Left renal pelvis (tissue), 4 donors: ENCODE measurements at places on chromosomes 2 and 18. TPM values are rescaled to one million over a fixed set of nuclear protein-coding genes. Genes with fewer than 3 reads are reported as not detected.

TDRD15 gene
- not detected for polyA plus RNA-seq

THSD7B gene
- 3.4 TPM for polyA plus RNA-seq

OTOS gene
- polyA plus RNA-seq = not detected

CD8A gene
- 0.19 TPM for polyA plus RNA-seq

DNA sequence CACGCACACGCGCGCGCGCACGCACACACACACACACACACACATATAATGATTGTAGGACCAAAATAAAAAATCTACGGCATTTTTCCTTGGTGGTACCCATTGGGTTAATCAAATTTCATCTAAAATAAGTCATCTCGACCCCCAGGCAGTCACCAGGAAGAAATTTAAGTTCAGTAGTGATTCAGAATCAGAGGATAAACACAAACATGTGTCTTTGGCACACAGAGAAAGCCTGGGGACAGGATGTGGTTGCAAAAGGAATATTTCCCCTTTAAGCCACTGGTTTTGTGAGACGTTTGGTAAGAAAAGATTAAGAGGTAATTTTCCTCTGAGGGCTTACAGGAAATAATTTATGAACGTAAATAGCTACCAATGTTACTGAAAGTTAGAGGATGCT is 171.6 kb upstream of the PIEZO2 start:
- no peak for DNase-seq

GRCh38 chr2:168396131-168396530 is 59.9 kb upstream of the CERS6 start:
- DNase-seq = no peak

DNA sequence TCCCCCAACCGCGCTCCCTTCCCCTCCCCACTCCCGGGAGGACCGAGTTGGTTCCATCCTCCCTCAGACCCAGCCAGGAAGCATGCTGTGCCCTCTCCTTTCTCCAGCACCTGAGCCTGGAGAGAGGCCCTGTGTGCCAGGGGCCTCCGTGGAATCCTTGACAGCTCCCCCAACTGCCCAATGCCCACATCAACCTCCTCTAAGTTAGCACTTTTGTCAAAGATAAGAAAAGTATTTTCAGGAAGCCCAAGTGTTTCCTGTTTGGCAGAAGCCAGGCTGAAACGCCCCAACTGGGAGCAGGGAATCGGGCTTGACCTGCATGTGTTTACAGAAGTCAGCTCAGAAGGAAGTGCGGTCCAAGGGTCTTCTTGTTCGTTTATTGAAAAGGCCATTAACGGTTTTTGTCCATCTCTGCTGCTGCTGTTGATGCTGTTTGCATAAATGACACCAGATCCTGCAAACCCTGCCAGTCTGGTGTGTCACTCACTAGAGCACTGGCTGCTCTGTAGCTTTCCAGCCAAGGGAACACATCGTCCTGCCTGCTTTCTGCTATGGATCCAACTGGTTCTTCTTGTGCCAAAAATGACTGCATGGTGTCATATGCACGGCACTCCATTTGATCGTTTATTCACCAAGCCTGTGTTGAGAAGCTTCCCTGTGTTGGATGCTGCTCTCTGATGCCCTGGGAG is 35.4 kb upstream of the COL6A3 start:
- DNase-seq = no peak

DNA sequence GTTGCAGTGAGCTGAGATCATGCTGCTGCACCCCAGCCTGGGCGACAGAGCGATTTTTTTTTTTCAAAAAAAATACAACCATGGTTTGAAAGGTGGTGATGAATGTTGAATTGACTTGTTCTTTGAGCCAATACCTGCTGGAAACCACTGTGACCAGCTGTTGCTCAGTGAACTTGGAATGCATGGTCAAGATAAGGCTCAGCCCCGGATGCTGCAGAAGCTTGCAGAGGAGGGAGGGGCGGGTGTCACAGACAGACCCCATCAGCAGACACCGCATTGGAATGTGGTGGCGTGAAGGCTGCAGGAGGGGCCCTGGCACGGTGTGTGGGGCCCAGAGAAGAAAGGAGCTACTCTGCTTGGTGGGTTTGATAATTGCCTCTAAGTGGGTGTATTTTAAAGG is 91.6 kb downstream of the ITGB1BP1 start:
- no peak for DNase-seq

DNA sequence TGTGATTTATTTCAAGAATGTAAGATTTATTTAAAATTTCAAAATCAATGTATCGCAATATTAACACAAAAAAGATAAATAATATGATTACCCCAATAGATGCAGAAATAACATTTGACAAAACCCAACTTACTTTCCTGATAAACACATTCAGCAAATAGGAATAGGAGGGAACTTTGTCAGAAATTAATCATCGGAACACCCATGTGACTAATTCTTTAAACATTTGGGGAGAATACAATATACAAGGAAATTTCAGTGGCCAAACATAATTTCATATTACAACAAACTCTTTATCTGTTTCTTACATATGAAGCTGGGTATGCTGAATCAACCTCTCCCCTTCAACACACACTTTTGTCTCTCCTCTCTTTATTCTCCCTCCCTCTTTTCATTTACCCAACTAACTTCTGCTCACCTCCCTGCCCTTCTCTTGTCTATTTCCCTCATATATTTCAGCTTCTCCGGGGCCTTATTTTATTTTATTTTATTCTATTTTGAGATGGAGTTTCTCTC is 309.6 kb upstream of the CNTNAP5 start:
- no peak for DNase-seq

DNA sequence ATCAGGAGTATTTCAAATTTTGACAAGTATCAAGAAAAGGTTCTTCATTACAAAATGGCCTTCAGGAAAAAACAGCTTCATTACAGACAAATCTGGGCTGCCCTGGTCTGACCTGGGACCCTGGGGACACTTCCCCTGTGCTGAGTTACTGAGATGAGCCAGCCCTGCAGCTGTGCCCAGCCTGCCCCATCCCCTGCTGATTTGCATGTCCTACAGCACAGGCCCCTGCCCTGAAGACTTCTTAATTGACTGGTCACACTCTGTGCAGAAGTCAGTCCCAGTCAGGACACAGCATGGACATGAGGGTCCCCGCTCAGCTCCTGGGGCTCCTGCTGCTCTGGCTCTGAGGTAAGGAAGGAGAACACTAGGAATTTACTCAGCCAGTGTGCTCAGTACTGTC is 235.1 kb downstream of the ANKRD36B start:
- DNase-seq = no peak

DNA sequence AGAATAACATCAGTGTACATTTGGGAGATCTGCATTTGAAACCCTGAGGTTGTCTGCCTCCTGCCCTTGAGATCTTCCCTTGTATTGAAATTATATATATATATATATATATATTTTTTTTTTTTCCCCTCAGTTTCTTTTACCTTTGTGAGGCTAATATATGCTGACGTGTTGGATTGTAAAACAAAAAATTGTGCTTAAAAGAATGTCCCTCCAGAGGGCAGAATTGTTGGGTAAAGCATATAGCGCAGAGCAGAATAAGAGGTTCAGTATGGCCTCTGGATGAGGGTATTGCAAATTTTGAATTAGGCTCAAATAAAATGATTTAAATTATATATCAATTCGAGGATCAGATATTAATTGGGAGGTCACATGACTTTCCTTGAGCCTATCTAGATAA is 12.4 kb downstream of the NABP1 start:
- DNase-seq = no peak

- DNase-seq = no peak
These were observed 11.9 kb downstream of the FABP1 start for GRCh38 chr2:88115825-88116518.

DNA sequence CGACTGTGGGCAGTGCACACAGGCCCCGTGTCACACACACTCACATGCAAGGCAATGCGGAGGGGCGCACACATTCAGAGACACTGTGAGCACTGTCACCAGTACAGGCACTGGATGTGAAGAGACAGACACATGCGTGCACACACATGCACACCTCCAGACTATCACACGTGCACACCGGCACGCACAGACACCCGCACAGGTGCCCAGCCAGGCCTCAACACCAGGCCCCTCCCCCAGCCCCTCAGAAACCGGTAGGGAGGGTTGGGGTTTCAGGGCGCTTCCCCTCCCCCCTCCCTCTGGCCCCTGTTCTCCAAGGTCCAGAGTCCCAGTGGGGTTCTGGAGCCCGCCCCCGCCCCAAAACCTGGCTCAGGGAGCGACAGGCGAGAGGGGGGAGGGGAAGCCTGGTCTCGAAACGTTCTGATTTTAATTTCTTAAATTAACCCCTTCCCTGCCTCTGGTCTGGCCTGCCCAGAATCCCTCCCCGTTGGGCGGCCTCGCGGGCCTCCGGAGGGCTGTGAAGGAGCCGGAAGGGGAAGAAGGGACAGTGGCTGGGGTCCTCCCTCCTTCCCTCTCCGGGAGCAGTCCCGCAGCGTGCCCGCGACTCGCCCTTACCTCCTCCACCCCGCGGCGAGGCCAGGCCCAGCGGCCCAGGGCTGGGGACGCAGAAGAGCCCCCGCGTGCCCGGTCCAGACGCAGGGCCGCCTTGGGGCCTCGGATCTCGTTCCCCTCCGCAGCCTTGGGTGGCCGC is 558 bp downstream of the FBXO41 start:
- DNase-seq = no peak

GRCh38 chr2:70115646-70116442 is 28.6 kb downstream of the PCBP1 start:
- DNase-seq = no peak

- DNase-seq = no peak
These were observed 179.8 kb downstream of the NEDD4L start for GRCh38 chr18:58223717-58224424.

DNA sequence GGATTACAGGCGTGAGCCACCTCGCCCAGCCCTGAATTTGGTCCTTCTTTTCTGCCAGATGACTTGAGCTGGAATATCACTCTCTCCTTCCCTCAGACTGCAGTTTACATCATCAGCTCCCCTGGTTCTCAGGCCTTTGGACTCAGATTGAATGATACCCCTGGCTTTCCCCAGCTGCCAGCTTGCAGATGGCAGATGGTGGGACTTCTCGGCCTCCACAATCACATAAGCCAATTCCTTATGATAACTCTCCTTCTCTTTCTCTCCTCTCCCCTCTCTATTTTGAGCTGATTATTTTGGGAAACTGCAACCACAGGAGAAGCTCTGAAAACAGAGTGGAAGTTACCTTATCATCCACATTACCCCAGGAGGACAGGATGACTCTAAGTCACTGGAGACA is 33.4 kb upstream of the ATP8B1 start:
- DNase-seq = no peak

DNA sequence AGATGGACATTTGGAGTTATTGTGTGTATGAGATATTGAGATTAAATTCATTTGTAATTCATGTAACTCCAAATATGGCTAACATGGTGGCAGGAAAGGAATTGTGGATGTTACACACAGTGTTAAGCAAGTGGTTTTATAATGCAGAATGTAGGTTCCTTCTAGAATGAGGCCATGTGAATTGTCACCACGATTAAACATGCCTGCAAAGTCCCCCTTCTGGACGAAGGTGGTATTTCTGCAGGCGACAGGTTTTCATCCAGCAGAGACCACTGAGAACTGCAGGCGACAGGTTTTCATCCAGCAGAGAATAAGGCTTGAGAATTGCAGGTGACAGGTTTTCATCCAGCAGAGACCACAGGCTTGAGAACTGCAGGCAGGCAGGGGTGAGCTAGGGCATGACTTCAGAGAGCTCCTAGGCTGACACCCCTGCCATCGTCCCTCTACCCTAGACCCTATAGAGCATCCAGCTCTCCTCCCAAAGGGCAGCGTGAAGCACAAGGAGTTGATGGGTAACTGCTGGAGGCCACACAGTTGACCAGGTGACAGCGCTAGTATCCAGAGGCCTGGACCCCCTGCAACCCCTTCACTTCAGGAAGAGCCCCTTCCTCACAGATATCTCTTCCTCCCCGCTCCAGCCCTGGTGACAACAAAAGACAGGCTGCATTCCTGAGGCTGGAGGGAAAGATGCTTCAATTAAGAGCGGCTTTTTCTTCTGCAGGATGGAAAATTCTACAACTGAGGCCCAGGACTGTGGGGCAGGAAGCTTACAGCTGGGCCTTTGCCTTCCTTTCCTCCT is 175.8 kb downstream of the LOXHD1 start:
- DNase-seq = peak; percentile 26

GRCh38 chr2:3606028-3606369 is 11.1 kb downstream of the COLEC11 start:
- DNase-seq = no peak

DNA sequence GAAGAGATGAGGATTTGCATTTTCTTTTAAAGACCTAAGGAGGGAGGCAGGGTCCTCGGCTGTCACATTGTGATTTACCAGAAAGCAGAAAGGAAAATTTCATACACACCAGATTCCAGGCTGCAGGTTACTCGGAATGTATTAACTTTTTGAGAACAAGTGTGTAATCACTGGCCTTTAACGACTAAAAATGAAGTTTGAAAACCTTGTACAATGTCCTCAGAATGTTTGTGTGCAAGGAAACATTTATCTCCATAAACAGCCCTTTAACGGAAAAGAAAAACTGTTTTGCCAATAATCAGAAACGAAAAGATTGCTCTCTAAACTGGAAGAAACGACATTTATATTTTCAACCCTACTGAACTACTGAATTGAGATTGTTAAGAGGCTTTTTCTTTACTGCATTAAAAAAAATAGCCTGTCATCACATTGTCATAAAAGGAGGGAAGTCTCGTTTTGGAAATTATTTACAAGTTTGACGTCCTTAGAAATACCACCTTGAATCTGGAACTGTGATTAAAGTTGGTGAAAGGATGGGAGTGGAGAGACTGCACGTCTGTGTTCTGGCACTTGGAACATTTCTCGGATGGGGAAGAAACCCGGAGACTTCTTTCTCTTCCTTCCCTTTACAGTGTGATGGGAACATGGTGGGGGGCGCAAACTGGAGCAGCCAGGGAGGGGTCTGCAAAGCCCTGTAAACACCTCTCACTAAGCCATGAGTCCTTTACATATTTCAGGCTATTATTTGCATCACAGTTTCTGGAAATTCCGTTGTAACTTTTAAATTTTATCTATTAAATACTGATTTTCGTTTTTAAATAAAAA is 134.1 kb upstream of the SIX3 start:
- no peak for DNase-seq

DNA sequence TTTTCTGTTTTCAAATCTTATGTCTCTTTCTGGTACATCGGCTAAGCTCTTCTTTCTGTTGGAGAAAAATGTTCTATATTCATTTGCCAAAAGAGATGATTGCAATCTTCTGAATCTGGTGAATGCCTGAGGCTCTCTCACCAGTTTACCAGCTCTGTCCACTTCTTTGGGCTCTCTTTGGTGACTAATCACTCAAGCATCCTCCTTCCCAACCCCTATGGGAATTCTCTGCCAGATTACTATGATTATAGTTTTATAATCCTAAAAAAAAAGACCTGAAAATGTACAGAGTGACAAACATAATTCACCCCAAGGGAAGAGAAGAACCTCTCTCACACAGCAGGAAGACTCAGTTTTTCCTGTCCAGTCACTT is 187.3 kb downstream of the CAMKMT start:
- DNase-seq = no peak

- peak; percentile 87 for DNase-seq
These were observed 688 bp upstream of the ARHGAP28 start for GRCh38 chr18:6728809-6729246.

DNA sequence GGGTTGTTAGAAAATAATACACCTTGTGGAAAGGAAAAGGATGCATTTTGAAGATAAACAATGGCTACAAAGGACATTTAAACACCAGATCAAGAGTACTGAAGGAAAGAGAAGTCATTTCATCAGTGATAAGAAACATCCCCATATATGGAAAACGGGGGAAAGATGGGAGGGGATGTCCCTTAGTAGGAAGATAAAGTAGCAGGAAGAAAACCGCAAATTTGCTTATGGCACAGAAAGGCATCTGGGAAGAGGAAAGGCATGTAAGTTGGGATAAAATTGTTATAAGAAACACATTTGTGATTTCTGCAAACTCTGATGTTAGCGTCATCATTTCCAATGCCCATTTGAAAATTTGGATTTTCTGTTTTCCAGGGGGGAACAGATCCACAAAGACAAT is 10.5 kb upstream of the LYPD1 start:
- no peak for DNase-seq
